NCI-H1105 treated with DMSO at 0.1 percent for 48 hours (cell line): ENCODE measurements at places on chromosomes 6 and 20.

DNA sequence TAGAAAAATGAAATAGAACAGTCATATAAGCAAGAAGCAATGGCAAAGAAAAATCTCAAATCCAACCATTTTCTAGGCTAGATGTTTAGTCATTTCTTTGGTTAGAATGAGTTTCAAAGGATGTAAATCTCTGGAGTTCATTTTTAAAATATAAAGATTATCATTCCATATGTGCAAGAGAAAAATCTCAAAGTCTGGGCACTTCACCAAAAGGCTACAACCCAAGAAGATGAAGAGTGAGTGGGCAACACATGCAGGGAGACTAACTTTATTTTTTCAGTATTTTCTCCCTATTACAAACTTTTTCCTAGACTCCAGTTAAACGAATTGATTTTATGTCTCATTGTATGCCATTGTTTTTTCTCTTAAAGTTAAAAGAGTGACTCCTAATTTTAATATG lies 83.6 kb downstream of the PHACTR1 start:
- no peak for DNase-seq

- DNase-seq = no peak
Measured at GRCh38 chr6:127686084-127686483, 109.1 kb downstream of the C6orf58 start.

DNA sequence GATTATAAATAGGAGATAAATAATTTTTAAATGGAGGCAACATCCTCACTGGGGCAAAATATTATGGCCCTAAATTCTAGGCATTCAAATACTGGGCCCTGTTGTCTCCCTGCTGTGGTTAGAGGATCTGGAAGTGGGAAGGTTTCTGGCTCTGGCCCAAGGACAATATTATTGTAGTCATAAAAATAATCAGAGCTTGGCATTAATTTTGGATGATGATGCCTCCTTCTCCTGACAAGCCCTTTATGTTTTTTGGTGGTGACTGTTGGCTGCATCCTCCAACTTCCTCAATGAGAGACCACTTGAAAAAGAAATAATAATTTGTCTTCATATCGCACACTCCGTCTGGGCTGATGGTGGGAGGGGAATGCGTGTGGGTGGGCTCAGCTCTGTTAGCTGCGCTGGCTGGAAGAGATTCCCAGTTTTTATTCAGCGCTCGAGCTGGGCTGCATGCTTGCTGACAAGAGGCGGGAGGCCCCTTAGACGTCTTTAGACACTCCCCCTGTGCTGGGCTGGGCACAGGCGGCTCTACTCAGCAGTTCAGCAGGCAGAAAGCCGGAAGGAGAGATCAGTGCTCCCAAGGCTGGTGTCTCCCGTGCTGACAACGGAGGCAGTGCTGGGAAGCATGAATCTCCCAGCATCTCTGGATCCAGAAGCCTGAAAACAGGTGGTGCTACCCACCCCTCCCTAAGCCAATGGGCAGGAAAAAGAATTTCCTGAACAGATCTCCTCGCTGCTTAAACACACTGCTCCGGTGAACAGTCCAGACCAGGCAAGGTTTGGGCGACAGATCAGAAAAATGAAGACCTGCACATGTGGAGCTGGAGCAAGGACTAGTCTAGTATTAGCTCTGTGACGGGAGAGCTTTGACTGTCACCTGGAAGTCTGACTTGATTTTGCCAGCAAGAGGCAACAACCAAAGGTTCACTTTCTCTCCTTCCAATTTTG lies 97.7 kb downstream of the SYCP2 start:
- peak; percentile 93 for DNase-seq

DNA sequence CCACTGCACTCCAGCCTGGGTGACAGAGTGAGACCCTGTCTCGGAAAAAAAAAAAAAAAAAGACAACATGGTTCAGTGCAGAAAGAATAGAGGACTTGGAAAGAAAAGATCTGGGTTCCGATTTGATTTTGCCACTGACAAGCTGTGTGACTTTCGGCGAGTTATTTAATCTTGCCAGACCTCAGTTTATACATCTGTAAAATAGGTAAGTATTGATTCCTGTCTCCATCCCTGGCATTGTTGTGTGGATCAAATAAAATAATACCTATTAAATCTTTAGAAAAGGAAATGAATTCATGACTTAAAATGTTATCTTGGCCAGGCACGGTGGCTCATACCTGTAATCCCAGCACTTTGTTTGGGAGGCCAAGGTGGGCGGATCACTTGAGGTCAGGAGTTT lies 7.0 kb downstream of the ITCH start:
- no peak for DNase-seq

- DNase-seq = no peak
Measured at GRCh38 chr6:170088582-170088955, 202.3 kb downstream of the DLL1 start.

- peak; percentile 90 for DNase-seq
Measured at GRCh38 chr6:20688710-20689500, 154.6 kb downstream of the CDKAL1 start.

- DNase-seq = no peak
Measured at GRCh38 chr6:11835065-11835464, 56.5 kb upstream of the ADTRP start.

- DNase-seq = no peak
Measured at GRCh38 chr20:7829776-7830175, 110.5 kb downstream of the HAO1 start.

DNA sequence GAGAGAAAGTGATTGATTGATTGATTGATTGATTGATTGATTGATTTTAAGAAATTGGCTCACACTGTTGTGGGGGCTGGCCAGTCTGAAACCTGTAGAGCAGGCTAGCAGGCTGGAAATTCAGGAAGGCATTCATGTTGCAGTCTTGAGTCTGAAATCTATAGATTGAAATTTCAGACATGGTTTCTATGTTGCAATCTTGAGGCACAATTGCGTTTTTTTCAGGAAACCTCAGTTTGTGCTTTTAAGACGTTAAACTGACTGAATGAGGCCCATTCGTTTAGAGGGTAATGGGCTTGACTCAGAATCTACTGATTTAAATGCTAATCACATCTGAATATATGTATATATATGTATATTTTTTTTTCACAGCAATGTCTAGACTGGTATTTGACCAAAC lies 106.3 kb downstream of the STXBP5 start:
- DNase-seq = no peak

- no peak for DNase-seq
Measured at GRCh38 chr6:24464253-24465038, 24.9 kb downstream of the GPLD1 start.

GRCh38 chr6:161270116-161270515 lies 3.7 kb downstream of the AGPAT4 start:
- no peak for DNase-seq

- DNase-seq = no peak
Measured at GRCh38 chr20:40359131-40359912, 329.7 kb downstream of the MAFB start.
